CD4-positive, alpha-beta T cell treated with Interleukin-15 for 1 hour (primary cell): ENCODE measurements at places on chromosomes 7 and 10.

DNA sequence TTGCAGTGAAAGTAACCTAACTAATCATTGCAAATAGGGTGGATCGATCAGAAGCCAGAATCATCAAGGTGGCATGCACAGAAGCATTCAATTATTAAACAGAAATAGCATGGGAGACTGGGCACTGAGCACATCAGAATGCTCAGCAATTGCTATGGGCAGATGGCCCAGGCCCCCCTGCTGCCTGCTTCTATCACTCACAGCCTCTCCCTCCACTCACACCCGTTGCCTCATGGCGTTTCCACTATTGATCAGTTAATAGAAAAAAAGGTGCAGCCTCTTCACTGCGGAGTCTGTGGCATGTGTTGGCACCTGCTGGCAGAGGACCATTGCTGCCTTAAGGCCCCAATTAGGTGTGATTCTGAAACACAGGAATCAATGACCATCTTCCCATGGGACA is 11.2 kb upstream of the HTR5A start:
- no peak for DNase-seq

- no peak for DNase-seq
These were observed 91.4 kb downstream of the TPST1 start for GRCh38 chr7:66296557-66296956.

GRCh38 chr7:51645255-51645654 is 328.6 kb upstream of the COBL start:
- DNase-seq = no peak

DNA sequence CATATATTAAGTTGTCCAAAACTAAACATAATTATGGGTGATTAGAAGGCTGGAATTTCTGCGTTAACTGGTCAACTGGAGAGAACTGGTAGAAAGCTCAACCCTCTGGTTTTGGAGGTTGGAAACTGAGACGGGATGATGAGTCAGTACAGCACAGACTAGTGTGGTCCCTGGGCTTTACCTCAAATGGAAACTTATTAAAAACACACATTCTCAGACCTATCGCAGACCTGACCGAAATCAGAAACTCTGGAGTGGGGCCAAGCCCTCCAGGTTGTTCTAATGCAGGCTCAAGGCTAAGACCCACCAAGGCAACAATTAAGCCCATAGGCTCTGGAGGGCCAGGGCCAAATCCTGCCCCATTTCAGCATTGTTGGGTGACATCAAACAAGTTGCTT is 136.9 kb downstream of the KCNMA1 start:
- DNase-seq = no peak

- no peak for DNase-seq
These were observed 59.5 kb downstream of the SIRT1 start for GRCh38 chr10:67943917-67944316.

GRCh38 chr7:111883241-111883640 is 320.9 kb upstream of the IMMP2L start:
- DNase-seq = no peak

GRCh38 chr10:115398026-115398425 is 304.9 kb downstream of the ATRNL1 start:
- DNase-seq = no peak

DNA sequence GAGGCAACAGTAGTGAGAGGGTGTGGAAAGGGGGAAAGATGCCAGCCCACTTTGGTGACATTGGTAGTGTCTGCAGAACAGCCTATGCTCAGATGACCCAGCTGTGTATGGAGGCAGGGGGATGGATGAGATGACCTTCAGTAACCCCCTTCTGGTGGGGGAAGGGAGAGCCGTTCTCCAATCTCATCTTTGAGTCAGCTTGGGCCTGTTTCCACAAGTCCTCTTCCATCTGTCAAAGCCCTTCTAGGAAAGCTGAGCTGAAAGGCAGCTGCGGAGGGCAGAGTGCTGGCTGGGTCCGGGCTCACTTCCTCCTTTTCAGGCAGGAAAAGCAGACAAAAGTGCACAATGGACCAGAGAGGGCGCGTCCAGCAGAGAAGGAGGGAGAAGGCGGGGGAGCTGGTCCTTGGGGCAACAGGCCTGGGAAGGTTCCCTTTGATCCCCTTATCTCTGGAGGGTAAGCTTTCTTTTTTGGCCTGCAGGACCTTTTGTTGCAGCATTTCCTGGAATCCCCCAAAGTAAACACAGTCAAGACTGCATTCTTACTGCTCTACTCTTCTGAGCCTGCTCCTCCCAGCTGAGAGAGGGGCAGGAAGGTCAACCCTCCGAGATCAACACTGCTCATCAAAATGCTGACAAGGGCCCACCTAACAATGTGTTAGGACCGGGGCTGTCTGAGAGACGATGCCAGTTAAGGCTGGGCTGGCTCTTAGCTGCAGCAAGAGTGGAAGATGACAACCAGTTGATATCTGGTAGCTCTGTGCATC is 1.2 kb upstream of the LRMDA start:
- DNase-seq = peak; percentile 35

GRCh38 chr7:25037325-25037724 is 57.3 kb upstream of the OSBPL3 start:
- DNase-seq = no peak

DNA sequence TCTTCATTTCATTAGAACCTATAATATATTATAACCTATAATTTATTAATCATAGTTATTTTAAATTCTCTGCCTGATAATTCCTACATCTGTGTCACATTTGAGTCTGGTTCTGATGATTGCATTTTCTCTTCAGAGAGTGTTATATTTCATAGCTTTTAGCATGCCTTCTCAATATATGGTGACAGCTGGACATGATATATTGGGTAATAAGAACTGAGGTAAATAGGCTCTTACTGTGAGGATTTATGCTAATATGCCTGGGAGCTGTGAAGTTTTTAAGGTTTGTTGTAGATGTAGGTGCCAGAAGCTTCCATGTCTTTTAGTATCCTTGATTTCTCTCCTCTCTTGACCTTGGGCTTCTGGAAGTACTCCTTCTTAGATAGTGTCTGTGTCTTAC is 325.9 kb upstream of the SEMA3D start:
- DNase-seq = no peak

- DNase-seq = no peak
These were observed 21.1 kb downstream of the DRGX start for GRCh38 chr10:49374740-49375139.

GRCh38 chr7:34073676-34074075 is 168.3 kb downstream of the BMPER start:
- no peak for DNase-seq

DNA sequence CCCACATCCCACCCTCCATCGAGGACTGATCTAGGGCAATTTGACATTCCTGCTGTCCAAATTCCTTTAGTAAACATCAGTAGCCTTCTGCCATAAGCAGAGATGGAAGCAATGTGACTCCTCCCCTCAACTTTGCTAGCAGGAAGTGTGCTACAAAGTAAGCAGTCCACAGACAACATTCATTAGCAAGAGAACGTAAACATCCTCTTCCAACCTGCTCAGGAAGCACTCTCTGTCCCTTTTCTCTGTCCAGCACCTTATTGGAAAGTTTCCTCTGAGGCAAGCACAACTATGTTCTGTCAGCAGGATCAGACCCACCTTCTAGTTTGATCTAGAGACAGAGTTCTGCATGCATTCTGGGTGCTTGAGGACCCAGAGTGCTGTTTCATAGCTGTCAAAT is 48.1 kb upstream of the LRGUK start:
- DNase-seq = no peak

DNA sequence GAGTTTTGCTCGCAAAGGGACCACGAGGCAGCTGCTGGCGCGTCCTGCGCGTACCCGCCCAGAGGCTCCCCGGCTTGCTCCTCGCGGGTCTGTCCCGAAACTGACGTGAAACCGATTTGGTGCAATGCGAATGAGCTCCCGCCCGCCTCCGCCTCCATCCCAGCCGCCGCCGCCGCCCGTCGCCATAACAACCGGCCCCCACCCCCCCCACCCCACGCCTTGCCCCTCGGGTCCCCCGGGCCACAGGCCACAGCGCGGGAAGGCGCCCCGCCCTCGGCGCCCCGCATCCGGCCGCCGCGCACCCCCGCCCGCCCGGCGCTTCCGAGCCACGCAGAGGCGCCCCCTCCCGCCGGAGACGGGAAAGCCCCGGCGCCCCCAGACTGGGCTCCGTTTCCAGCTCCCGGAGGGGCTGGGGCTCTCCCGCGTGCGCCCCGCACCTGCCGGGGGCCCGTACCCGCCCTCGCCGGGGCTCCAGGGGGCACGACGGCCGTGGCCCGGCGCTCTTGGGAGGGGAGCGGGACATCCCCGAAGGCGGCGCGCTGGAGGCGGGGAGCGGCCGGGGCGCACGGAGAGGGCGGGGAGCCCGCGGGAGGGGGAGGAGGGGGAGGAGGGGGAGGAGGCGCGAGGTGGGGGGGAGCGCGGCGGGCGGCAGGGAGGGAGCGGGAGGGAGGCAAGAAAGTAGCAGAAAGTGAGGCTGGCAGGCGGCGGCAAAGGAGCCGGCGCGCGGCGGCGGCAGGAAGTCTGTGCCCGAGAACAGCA is at the start of gene CAMK1D:
CAMK1D (plus strand) TSS at position 678 of the 759 bp plus-strand sequence.
- peak; percentile 94 for DNase-seq

GRCh38 chr10:89889606-89890005 is 188.2 kb downstream of the KIF20B start:
- no peak for DNase-seq

DNA sequence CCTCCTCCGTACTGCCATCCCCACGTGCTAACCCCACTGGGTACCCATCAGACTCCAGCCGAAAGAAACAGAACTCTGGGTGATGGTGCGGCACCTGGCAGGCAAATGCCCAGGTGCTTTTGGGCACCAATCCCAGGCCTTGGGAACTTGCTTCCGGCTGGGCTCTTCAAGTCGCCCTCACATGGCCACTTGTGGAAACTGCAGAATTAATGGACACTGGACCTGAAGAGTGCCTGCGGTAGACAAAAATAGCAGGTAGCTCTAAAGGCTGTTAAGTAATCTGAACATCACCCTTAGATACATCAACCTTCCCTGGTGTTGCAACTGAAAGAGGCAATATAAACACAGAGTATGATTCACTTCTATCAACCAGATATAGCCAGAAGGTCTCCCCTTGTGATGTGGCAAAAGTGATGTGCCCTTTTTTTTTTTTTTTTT is 644.4 kb downstream of the GRM8 start:
- no peak for DNase-seq

DNA sequence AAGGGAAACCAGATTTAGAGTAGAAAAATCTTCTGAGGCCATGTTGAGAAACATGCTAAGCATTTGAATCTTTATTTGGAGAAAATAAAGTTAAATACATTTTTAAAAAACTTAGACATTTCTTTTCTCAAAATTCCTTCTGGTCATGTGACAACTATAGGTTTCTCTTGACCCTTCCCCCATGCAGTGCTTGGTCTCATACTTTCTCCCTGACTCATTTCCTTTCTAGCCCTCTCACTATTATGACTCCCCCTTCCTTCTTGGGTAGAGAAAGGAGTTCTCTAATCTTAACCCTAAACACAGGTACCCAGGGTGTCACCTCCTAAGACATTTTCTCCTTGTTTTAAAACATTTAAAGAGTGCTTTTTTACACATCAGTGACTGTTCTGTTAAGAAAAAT is 179.5 kb upstream of the TMEM106B start:
- no peak for DNase-seq

- DNase-seq = no peak
These were observed 671.1 kb upstream of the CELF2 start for GRCh38 chr10:10346390-10347150.

DNA sequence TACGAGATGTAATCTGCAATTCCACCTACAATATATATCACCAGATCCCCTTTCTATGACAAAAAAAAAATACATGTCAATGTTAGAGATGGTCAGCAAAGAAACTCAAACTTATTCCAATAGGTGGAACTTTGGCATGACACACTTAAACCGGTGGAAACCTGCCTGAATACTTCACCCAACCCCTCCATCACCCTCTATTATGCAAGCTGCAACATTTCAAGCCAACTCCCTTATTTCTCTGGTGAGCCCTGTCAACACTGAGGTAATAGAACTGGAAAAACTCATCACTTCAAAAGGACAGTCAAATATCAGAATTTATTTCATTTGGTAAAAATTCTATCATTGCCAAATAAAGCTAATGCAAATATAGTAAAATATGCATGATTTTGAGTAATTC is 3.6 kb downstream of the ZNF438 start:
- DNase-seq = no peak

GRCh38 chr7:101803203-101804087 is 14.0 kb upstream of the CUX1 start:
- DNase-seq = no peak

GRCh38 chr10:70565556-70566514 is 36.7 kb downstream of the PRF1 start:
- no peak for DNase-seq

DNA sequence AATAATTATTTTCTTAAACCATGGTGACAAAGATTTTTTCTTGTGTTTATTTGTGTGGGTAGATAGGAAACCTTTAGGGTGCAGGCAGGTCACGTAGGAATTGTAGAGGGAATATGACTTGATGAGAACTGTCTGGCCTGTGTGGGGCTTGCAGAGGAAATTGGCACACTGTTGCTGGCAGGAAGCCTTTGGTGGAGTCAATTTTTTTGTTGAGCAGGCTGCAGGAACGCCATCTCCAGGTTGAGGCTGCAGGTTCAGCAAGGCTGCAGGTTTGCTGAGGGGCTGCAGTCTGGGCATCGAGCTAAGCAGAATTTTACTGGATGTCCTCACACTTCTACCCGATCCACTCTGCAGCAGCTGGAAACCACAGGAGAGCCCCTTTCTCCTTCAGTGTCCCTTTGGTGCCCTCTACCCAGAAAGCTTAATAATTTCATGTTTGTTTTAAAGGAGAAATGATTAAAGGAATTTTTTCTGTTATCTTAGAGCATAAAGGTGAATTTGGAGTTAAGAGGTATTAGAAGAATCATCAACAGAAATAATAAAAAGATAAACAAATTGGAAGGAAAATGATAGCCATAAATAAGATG is 37.0 kb downstream of the TBC1D12 start:
- DNase-seq = no peak

DNA sequence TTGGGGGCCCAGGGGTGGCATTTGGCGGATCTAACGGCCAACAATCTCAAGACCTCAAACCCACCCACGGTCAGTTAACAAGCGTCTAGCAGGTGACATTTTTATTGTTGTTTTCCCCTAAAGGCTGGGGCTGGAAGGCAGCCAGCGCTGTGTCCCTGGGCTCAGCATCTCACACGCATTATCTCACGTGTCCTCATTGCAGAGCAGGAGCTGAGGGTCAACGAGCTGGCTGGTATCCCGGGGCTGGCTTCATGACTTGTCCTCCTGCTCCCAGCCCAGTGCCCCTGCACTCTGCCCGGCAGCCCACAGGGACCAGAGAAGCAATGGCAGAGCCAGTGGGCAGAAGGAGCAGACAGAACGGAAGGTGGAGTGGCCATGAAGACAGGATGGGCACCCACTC is 54.4 kb upstream of the TMEM273 start:
- no peak for DNase-seq

- no peak for DNase-seq
These were observed 43.8 kb upstream of the PAPSS2 start for GRCh38 chr10:87615856-87616255.

- no peak for DNase-seq
These were observed 12.5 kb upstream of the AKR1E2 start for GRCh38 chr10:4813496-4813895.

GRCh38 chr10:17785276-17785930 is 23.7 kb upstream of the MRC1 start:
- DNase-seq = peak; percentile 33

GRCh38 chr7:129707910-129708499 is 96.5 kb downstream of the NRF1 start:
- DNase-seq = no peak
